Skeletal muscle tissue (tissue), 5 donors: ENCODE measurements at places on chromosomes 7 and 10. TPM values are rescaled to one million over a fixed set of nuclear protein-coding genes. Genes with fewer than 3 reads are reported as not detected.

Gene TRPV5
- not detected for total RNA-seq

Gene GCK
- total RNA-seq, result 2.1 TPM

Gene MEOX2
- total RNA-seq, result 44.9 TPM

Gene CACNB2
- 4.2 TPM for total RNA-seq

Gene CPXM2
- total RNA-seq, result 0.52 TPM

Gene ZNF727
- total RNA-seq, result under 0.01 TPM

Gene MKX
- total RNA-seq, result 5.2 TPM

Gene GJD4
- total RNA-seq, result 2.1 TPM

Gene ZNF804B
- not detected for total RNA-seq

Gene FEZF1
- not detected for total RNA-seq

Gene CPA2
- total RNA-seq, result 0.52 TPM

Gene AQP1
- total RNA-seq, result 67.8 TPM

Gene STAG3
- 0.52 TPM for total RNA-seq

Gene HABP2
- total RNA-seq, result under 0.01 TPM

Gene CLEC5A
- 0.52 TPM for total RNA-seq

Gene GIMAP5
- 21.4 TPM for total RNA-seq

Gene PURB
- total RNA-seq, result 32.9 TPM

Gene TPK1
- 7.3 TPM for total RNA-seq

Gene ITIH2
- 1.6 TPM for total RNA-seq

Gene ARL4A
- 35.5 TPM for total RNA-seq

Gene CLDN3
- 0.52 TPM for total RNA-seq

Gene PIK3CG
- 5.2 TPM for total RNA-seq

Gene NKX6-2
- total RNA-seq, result not detected

Gene LRIT1
- not detected for total RNA-seq

Gene RALA
- 11.5 TPM for total RNA-seq

Gene IFIT2
- total RNA-seq, result 6.8 TPM

Gene LRRC4
- total RNA-seq, result 1.0 TPM

Gene LBX1
- total RNA-seq, result 3.1 TPM

Gene GLI3
- 13.6 TPM for total RNA-seq

Gene CDK5
- total RNA-seq, result 5.7 TPM

Gene NCF1
- total RNA-seq, result 1.6 TPM

Gene SDK1
- total RNA-seq, result 3.7 TPM
